NCI-H748 treated with DMSO at 0.1 percent for 48 hours (cell line): ENCODE measurements at places on chromosomes 12 and 14.

DNA sequence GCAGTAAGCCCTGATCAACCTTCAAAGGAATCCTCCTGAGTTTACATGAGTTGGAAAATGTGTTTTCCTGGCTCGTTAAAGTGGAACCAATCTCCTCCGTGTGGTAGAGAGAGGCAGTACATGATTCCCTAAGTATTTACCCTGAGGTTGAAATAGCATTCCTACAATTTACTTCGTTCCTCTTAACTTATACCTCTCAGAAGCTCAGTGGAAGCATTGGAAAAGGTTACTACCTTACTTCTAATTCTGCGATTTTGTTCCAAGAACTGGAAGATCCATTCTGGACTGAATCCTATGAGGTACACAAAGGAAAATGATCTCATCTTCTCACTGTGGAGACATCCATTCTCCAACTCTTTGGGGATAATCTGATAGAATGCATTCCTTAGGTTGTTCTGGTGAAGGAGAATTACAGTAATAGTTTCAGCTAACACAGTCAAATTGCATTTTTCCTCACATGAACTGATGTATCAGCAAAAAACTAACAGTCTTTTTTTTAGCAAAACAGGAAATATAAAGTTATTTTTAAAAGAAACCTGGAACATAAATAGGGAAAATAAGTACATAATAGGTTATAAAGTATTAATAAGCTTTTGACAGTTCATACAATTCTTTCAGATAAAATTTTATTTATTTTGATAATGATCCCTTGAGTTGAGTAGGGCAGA lies 475.6 kb downstream of the PDZRN4 start:
- DNase-seq, result peak; percentile 27

- DNase-seq, result no peak
Measured at GRCh38 chr12:29176941-29177340, 27.9 kb downstream of the FAR2 start.

GRCh38 chr12:116996621-116997020 lies 85.9 kb downstream of the FBXW8 start:
- no peak for DNase-seq

DNA sequence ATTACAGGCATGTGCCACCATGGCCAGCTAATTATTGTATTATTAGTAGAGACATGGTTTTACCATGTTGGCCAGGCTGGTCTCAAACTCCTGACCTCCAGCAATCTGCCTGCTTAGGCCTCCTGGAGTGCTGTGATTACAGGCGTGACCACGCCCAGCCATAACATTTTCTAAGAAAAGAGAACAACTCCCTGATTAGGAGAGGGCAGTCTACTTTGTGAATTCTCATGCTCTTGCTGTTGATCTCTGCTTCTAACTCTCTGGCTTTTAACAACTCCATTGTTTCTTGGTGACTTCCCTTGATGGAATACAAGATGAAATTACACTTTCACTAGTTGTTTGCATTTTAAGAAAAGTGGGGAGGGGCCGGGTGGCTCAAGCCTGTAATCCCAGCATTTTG lies 33.6 kb downstream of the SSH1 start:
- no peak for DNase-seq

- DNase-seq, result no peak
Measured at GRCh38 chr14:54739514-54739913, 163.1 kb downstream of the GCH1 start.

GRCh38 chr12:13609894-13610679 lies 371.3 kb downstream of the GRIN2B start:
- no peak for DNase-seq

GRCh38 chr14:56324454-56324853 lies 206.2 kb downstream of the PELI2 start:
- DNase-seq, result no peak

DNA sequence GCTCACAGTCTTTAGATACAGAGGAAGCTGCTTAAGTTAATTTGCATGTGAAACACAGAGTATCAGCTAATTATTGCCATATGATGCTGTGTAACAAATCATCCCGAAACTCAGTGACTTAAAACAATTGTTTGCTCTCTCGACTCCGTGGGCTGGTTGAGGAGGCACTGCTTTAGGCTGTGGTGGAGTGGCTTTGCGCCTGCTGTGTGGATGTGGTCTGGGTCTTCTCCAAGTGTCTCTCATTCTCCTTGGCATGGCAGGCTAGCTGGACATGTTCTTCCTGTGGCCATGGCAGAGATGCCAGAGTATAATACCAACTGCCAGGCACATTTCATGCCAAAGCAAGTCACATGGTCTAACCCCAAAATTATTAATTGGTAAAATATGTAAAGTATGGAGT lies 40.9 kb downstream of the PELI2 start:
- DNase-seq, result no peak

DNA sequence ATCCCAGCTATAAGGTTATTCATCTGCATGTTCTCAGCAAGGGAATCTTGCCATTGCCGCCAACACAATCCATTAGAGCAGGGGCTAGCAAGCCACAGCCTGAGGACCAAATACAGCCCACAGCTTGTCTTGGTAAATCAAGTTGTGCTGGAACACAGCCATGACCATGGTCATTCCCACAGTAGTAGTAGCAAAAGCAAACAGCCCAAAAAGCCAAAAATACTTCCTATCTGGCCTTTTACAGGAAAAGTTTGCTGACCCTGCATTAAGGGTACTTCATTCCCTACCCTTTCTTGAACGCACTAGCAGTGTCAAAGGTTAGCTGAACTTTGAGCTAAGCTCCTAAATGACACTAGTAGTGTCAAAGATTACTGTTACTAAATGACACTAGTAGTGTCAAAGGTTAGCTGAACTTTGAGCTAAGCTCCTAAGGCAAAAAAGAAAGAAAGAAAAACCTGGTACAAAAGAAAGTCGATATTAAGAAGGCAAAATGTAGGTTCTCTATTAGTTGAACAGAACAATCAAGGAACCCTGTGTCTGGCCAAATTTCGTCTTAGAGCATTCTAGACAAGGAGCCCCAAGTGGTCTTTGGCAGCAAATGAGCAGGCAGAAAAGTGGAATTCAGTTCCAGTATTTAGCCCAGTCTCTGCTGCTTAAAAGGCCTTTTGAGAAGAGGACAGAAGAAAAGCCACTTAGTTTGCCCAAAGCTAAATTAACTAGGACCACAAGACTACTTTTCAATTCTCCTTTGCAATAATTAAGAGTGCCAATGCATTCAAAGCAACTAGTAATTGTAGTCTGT lies 67.7 kb downstream of the NT5DC3 start:
- DNase-seq, result no peak

DNA sequence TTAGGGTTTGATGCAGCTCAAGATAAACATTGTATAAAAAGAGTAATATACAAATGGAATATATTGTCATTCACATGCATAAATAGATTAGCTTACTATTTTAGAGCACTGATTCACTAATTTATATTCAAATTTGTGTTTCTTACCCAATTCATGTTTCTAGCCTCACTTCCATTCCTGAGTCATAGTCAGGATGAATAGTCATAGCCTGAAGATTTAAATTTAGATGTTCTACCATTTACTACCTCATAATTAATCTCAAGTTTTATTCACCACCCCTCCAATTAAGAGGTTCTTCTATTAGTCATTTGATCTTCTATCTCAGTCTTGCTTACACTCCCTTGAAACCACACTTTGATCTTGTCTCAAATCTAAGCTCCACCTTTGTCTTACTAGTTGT lies 38.7 kb downstream of the ANO4 start:
- DNase-seq, result no peak

GRCh38 chr12:121764808-121765207 lies 28.7 kb downstream of the RHOF start:
- no peak for DNase-seq

DNA sequence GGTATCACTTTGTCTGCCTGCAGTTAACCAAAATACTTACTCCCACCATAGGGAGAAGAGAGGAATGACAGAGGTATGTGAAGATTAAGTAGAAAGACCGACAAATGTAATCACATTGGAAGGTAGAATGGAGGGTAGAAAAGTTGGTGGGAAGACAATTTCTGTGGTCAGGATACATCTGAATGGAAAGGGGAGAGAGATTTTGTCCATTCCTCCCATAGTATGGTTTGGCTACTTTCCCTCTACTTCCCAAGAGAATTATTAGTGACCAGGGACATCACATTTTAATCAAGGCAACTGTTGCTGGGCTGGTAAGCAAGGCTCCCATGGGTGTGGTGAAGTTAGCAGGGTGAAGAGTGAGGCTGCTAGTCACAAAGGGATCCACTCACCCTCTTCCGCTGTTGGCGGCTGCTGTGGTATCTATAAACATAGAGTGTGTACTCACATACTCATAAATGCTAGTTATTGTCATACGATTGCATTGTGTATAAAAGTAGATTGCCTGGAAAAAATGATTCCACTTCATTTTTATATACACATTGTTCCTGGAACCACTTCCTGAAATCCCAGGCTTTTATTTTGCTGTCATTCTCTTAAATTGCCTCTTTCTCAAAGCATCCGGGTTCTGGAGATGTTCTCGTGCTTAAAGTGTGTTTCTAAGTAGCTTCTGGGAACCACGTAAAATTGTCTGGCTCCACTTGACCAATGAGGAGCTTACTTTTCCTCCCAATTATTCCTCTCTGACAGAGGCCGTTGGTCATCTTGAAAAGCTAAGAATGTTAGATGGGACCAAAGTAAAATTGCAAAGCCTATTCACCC lies 413.1 kb downstream of the ZFP36L1 start:
- DNase-seq, result no peak
